ENCODE measurements at places on chromosomes 16 and 17.
A peak's percentile ranks its signal among the peaks of the same experiment; 100 is the strongest.

DNA sequence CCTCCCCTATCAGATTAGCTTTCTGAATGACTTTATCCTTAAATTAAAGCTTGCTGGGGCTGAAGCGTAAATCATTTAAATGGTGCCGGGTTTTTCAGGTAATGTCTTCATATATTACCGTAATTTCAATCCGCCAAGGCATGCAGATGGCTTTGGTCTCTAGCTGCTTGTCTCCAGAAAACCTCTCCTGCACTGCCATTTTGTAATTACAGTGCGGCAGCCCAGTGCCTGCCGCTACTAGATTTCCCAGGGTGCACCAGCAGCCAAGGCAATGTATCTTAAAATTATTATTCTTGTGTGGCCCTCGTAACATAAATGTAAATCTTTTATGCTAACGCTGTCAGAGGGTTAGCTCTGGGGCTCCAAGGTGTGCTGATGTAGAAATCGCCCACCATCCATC lies 208.5 kb downstream of the TMEM114 start:
- no peak for DNase-seq

DNA sequence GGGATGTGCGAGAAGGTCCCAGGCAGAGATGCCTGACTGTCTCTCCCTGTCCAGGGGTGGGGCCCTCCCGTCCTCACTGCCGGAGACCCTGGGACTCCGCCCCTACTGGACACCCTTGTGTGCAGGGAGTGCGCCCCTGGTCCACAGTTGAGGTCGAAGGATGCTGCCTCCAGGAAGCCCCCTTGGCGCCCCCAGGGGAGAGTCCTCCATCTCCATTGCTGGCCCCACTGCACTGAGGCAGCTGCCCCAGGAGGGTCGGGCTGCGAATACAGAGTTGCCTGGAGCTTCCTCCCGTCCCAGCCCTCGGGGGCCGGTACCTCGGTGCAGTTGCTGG lies 26.6 kb downstream of the CTU2 start:
- no peak for DNase-seq

- DNase-seq: peak; percentile 100
These were observed at the start of gene TMEM170A for GRCh38 chr16:75464122-75464918. Gene TMEM170A, minus strand, starts transcription at chr16:75464689. Its CDS starts 89 bp downstream, at chr16:75464600.

- DNase-seq: no peak
These were observed 162.6 kb downstream of the SDK2 start for GRCh38 chr17:73481676-73482075.

DNA sequence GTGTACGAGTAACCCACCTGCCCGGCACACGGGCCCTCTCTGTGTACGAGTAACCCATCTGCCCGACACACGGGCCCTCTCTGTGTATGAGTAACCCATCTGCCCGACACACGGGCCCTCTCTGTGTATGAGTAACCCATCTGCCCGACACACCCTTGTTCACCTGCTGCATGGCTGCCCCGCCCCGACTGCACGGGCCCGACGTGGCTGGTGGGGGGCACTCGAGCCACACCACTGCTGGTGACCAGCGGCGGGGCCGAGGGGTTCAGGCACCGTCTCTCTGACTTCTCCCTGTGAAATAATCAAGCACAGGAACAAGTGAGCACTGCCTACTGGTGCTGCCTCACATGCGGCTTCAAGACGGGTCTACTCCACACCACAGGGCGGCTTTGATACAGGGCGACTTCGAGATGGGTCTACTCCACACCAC lies 22.1 kb downstream of the MAP1LC3B start:
- DNase-seq: no peak
